Activated T-cell treated with anti-CD3 and anti-CD28 coated beads, Interleukin-2, amount 50 U/mL, for 24 hours (primary cell): ENCODE measurements at places on chromosomes 2 and 18.

GRCh38 chr2:33375054-33375453 is 101.4 kb upstream of the RASGRP3 start:
- no peak for DNase-seq

- no peak for DNase-seq
Observed at GRCh38 chr2:20221555-20221973, 3.4 kb downstream of the SDC1 start.

GRCh38 chr2:229810786-229811185 is 96.4 kb upstream of the DNER start:
- DNase-seq, result no peak

GRCh38 chr18:49174478-49174877 is 223.7 kb upstream of the SMAD7 start:
- no peak for DNase-seq

GRCh38 chr18:6543330-6543908 is 128.7 kb upstream of the L3MBTL4 start:
- no peak for DNase-seq

DNA sequence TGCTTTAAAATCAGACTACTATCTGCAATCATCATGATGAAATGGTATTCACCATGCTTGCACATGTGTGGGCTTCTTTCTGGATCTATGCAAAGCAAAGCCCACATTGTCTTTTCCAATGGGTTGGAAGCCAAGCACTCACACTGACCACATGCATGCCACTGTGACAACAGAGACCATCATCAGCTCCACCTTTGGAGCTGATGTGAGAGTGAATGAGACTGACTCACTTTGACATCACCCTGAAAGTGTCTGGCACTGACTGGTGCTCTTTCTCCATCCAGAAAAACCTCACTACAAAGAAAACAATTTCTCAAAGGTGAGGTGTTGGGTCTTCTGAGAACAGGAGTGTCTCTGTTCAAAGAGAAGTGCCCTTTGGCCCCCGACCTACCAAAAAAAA is 4.7 kb downstream of the MYO5B start:
- DNase-seq, result no peak

- no peak for DNase-seq
Observed at GRCh38 chr2:181354626-181355025, 102.6 kb upstream of the ITGA4 start.

DNA sequence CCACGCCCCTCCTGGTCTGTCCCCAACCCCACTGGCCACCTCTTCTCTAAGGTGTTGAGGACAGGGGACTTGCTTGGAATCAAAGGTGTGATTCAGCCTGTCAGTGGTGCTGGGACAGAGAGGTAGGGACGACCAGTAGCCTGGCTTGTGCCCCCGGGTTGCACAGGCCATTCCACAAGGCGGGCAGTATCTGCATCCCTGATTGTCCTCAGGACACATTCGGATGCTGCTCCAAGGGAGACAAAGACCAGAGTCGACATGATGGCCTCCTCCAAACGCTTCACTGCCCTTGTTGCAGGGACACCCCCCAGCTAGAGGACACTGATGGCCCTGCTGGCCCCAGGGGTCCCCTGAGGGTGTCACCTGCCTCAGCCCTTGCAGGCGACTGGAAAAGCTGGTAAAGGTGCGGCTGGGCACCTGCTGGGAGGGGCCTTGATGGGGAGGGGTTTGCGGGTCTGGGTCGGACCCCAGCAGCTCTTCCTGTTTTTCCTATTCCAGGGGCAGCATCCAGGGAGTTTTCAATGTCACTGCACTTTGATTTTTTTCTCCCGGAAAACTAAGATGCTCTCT is 98.0 kb downstream of the PTGR3 start:
- no peak for DNase-seq

- no peak for DNase-seq
Observed at GRCh38 chr2:67158718-67159117, 238.4 kb upstream of the ETAA1 start.

DNA sequence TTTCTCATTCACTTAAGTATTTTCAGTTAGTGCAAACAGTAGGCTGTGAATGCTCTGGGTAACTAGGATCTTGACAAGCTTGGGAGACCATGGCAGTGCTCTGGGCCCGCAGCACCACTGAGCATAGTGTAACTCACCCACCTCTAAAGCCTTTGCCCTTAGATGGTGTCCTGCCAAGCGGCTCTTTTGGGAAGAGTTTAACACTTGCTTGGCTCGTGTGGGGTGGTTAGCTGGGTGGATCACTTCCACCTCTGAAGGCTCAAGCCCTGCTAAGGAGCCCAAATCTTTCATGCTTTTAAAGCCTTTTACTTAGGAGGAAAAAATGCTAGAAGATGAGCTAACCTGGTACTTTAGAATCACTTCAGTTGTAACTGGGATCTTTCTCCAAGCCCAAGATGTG is 33.9 kb downstream of the PTPN18 start:
- no peak for DNase-seq

GRCh38 chr2:152846697-152847470 is 128.5 kb downstream of the ARL6IP6 start:
- DNase-seq, result no peak

DNA sequence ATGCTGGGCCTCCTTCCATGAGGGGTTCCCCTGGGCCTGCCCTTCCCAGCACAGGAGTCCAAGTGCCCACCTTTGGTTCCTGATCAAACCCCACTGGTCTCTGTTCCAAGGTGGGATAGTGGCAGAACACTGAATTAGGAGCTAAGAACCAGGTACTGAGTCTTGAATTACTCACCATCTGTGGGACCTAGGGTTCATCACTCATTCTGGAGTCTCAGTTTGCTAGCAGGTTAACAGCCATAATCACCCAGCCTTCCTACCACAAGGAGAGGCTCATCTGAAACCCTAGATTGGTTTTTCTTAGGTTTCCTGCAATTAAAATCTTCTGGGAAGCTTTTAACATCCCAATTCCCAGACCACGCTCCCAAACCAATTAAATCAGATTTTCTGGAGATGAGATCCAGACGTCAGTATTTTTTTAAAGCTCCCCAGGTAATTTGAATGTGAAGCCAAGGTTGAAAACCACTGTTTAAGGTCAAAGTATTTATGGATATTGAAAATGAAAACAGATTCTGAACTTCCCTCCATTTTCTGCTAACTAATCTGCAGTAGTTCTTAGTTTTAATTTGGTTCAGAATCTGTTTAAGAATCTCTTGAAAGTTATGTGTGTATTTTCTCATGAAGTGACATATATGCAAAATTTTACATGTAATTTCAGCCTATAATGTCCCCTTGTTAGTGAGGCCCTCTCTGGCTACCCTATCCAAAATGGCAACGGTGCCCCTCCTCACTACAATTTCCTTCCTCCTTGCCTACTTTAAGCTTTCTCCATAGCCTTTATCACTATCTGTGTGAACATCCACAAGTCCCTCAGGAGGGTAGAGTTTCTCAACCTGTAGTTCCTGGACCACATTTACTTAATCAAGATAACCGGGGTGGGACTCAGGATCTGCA is 166.5 kb upstream of the CXCR4 start:
- no peak for DNase-seq

- DNase-seq, result no peak
Observed at GRCh38 chr18:48543228-48543627, 4.4 kb downstream of the CTIF start.

DNA sequence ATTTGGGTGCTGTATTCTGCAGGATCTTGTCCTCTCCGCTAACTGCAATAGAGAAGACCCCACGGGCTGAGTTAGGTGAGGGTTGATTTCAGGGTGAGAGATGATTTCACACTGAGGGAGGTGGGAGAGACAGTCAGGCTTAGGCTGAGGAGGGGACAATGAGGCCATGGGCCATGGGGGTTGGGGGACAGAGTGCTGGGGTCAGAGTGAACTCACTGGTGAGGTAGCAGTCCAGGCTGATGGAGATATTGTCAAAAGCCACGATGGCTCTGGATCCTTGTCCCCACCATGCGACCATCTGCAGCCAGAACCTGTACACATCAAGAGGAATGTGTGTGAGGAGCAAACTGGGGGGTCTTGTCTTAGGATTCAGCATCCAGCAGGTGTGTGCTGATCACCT is 160.0 kb downstream of the CLIP4 start:
- no peak for DNase-seq

DNA sequence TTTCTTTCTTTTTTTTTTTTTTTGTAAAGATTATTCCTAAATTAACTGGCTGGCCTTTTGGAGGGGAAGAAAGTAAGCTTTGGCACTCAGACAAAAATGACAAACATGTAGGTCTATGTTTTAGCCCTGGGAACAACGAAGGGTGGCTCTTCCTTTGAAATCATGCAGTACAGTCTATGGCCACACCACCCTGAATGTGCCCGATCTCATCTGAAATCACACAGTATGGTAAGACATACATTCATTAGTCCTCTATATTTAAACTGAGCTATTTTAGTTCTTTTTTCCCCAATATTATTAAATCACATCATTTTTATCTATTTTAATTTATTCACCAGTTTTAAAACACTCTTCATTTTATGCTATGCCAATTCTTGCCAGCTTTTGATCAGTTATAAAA is 48.2 kb downstream of the PLA2R1 start:
- no peak for DNase-seq

- DNase-seq, result no peak
Observed at GRCh38 chr2:159612255-159612901, 4.0 kb downstream of the BAZ2B start.

GRCh38 chr18:9803063-9803697 is 82.6 kb upstream of the TXNDC2 start:
- no peak for DNase-seq

- DNase-seq, result no peak
Observed at GRCh38 chr18:23718731-23719130, 29.5 kb downstream of the LAMA3 start.

- no peak for DNase-seq
Observed at GRCh38 chr18:34493099-34493544, 217.0 kb upstream of the DTNA start.

- no peak for DNase-seq
Observed at GRCh38 chr2:221546505-221547225, 25.4 kb downstream of the EPHA4 start.

DNA sequence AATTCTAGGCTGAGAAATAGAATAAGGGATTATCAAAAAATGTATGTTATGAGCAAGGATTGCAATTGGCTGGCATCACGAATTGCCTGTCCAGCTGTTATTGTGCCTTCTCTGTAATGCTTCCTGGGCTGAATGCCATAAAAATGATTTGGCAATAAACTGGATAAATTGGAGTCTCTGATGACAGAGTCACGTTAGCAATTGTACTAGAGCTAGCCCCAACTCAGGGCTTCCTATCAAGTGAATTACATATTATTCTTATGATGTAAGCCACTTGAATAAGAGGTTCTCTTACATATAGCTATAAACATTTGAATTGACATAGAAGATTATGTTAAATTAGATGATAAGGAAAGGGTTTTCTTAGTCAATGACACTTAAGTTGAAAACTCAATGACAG is 607.5 kb upstream of the REG3G start:
- DNase-seq, result no peak

GRCh38 chr2:20454036-20454981 is 7.4 kb downstream of the RHOB start:
- no peak for DNase-seq

DNA sequence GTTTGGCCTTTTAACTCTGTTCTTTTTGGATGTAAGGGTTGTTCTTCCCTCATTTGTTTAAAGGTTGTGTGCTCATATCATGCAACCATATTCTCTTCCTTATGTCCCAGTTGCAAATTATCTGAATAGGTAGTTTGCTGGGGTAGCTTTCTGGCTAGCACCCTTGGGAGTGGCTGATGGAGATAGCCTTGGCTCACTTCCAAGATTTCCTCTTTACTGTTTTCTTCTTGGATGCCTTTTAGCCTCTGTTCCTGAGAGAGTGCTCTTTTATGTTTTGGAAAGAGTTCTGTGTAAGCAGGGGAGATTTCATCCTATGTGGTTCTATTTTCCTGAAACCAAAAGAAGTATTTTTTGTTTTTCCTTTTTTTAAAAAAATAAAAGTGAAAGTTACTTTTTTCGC is 25.4 kb downstream of the USP14 start:
- no peak for DNase-seq

GRCh38 chr18:43665105-43665788 is 388.0 kb upstream of the SYT4 start:
- DNase-seq, result no peak

DNA sequence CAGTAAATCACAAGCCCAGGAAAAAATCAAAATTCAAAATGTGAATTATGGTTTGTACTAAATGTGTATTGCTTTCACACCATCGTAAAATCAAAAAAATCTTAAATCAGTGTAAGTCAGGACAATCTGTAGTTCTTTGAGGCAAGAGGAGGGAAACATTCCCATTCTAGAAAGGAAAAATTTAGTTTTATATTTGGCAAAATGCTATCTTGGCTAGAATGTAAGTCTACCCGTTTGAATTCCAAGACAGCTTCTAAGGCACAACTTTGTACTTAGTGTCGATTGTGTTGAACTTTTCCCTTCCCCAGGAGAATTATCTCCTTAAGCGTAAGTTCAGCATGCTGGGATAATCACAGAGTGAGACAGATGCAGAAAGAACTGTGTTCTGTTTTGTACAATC is 638.2 kb upstream of the LRRTM1 start:
- DNase-seq, result no peak

- no peak for DNase-seq
Observed at GRCh38 chr2:120854014-120854620, 118.4 kb downstream of the GLI2 start.

- no peak for DNase-seq
Observed at GRCh38 chr18:55522011-55522410, 66.0 kb downstream of the TCF4 start.

- DNase-seq, result no peak
Observed at GRCh38 chr18:59051470-59052165, 88.1 kb upstream of the SEC11C start.

- peak; percentile 83 for DNase-seq
Observed at GRCh38 chr18:79524181-79525078, 128.7 kb downstream of the NFATC1 start.

- DNase-seq, result no peak
Observed at GRCh38 chr2:174603280-174603679, 5.7 kb upstream of the WIPF1 start.

DNA sequence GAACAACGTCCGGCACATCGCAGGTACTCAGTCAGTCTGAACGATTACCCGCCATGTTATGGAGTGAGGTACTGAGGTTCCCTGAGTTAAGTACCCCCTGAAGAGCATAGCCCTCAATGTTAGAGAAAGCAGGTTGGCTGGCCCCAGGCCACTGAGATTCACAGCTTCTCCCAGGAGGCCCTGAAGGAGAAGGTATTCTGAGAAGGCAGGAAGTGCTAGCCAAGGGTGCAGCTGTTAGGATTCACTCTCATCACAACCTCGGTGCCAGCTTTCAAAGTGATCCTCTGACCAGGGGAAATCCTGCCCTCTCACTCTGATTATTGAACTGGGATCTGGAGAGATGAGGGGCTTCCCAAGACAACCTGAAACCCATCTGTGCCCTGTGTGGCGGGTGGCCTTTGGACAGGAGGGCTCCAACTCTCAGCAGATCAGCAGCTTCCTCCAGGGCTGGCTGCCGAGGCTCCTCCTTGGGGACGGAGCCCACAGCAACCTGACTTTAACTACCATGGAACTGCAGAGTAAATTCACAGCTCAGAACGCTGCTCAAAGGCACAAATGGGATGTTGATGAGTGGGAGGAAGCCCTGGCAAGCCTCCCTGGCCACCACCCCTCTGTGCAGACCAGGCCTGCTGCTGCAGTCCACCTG is 7.8 kb downstream of the EHD3 start:
- no peak for DNase-seq
